ENCODE measurements at places on chromosomes 13 and 19. TPM values are rescaled to one million over a fixed set of nuclear protein-coding genes. Genes with fewer than 3 reads are reported as not detected.

The C2CD4C gene
- 0.20 TPM for total RNA-seq

The METTL21C gene
- not detected for total RNA-seq

The DPF1 gene
- total RNA-seq, result 2.7 TPM

The ZNF283 gene
- 8.8 TPM for total RNA-seq

The PGLYRP2 gene
- not detected for total RNA-seq

The TUBA3C gene
- not detected for total RNA-seq

The ZNF625 gene
- 5.9 TPM for total RNA-seq

The WDR62 gene
- total RNA-seq, result 9.6 TPM

The C5AR1 gene
- not detected for total RNA-seq

The CYTH2 gene
- 31.7 TPM for total RNA-seq

The ABHD8 gene
- 6.6 TPM for total RNA-seq

The HCN2 gene
- total RNA-seq, result 0.59 TPM

The ZNF816 gene
- 6.6 TPM for total RNA-seq
